CD8-positive, alpha-beta memory T cell (primary cell): ENCODE measurements at places on chromosomes 13 and 19. TPM values are rescaled to one million over a fixed set of nuclear protein-coding genes. Genes with fewer than 3 reads are reported as not detected.

DNA sequence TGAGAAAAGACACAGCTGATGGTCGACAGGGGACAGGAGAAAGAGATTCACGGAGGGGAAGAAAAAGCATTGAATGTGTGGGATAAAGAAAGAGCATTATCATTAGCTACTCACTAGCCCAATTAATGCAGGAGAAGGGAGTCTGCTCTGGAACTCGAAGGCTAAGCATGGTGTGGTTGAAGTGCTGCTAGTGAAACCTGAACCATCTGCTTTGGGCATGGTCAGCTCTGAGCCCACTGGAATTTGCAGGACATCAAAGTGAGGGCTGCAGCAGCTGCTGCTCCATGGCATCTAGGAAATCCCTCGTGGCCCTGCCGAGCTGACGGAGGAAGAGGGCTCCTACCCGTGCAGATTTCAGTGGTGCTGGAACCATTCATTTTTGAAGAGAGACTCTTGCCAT lies 320.3 kb downstream of the ATP8A2 start:
- DNase-seq: no peak

- DNase-seq: no peak
Observed at GRCh38 chr19:51365211-51365964, 800 bp downstream of the ETFB start.

DNA sequence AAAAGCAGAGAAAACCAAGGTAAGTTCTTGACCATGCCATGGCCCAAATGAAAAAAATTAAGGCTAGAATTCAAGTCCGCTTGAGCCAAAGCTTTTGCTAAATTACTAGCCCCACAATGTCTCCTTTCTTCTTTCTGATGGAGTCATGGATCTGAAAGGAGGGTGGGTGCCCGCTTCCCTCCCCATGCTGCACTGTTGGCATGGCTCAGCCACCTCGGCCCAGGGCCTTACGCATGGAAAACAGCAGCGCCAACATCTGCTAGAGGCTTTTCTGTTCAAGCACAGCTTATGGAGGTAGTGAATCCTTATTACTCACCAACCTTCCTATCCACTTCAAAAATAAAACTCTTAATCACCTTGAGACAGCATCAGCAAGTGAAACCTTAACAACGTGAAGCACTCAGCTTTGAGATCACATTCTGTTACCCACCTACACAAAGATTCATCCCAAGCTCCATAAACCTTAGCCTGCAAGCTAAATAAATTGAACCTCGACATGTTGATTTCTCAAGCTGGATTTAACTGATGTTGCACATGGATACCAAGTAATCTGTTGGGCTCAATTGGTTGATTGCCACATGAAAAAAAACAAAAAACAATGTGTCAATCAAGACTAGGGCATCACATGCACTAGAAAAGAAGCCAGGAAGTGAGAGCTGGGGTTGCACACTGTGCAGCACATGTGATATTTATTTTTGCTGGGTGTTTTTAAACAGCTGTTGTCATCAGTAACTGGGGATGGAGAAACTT lies 43.4 kb downstream of the TPT1 start:
- no peak for DNase-seq

Gene LILRB1
- 3.9 TPM for polyA plus RNA-seq

Gene KIR3DL2
- polyA plus RNA-seq: 16.8 TPM

Gene SLC5A5
- polyA plus RNA-seq: 0.33 TPM

- DNase-seq: no peak
Observed at GRCh38 chr13:24097064-24097463, 63.5 kb upstream of the SPATA13 start.

- DNase-seq: no peak
Observed at GRCh38 chr19:18802354-18802753, 11.2 kb upstream of the COMP start.

Gene HCN2
- polyA plus RNA-seq: not detected

GRCh38 chr13:40231751-40232150 lies 434.7 kb downstream of the FOXO1 start:
- no peak for DNase-seq
